ENCODE measurements at places on chromosomes 5 and 9. TPM values are rescaled to one million over a fixed set of nuclear protein-coding genes. Genes with fewer than 3 reads are reported as not detected.
A peak's percentile ranks its signal among the peaks of the same experiment; 100 is the strongest.

- no peak for DNase-seq
Observed at GRCh38 chr5:89401012-89401411, 518.0 kb upstream of the MEF2C start.

ACTBL2 gene
- total RNA-seq = 11.6 TPM

PCDHA1 gene
- not detected for total RNA-seq

DNA sequence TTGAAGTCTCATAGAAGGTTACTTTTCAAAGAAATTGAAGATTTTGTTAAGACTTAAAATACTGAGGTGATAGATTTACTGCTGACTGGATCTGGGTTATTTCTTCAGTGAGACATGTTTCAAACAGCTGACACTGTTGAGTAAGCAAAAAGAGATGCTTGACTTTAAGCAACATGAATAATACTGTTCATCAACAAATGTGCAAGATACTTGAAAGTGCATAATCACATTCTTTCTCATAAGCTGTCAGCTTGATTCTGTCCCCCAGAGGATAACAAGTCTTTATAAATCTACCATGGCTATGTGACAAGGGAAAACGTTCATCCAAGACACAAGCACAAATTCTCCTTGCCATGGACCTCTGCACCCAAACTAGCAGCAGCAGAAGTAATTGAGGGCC, 260.1 kb upstream of the CDH18 start:
- DNase-seq = no peak

GRCh38 chr5:89338935-89339334, 456.0 kb upstream of the MEF2C start:
- peak; percentile 70 for DNase-seq

SH2D3C gene
- total RNA-seq = 5.8 TPM

GABRG2 gene
- not detected for total RNA-seq
